ENCODE measurements at places on chromosomes 5 and 9.

- no peak for DNase-seq
Observed at GRCh38 chr9:137494104-137494544, 35.0 kb upstream of the NSMF start.

GRCh38 chr9:126113756-126114408, 212.7 kb upstream of the MVB12B start:
- DNase-seq = no peak

DNA sequence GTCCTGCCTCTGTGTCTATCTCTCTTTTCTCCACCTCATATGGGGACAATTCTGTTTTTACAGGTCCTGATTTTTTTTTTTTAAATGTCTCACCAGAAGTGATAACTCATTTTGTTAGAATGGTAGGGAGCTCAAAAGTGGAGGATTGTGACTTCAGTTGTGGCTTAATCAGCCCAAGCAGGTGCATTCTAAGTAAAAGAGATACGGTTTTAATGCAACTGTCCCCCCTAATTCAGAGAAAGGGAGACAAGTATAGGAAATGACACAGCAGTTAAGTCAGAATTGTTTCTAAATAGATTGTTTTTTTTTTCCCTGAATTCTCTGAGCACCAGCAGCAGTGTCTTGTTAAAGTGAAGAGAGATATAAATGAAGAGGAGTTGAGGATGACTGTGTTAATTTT, 24.5 kb downstream of the MAST4 start:
- no peak for DNase-seq

DNA sequence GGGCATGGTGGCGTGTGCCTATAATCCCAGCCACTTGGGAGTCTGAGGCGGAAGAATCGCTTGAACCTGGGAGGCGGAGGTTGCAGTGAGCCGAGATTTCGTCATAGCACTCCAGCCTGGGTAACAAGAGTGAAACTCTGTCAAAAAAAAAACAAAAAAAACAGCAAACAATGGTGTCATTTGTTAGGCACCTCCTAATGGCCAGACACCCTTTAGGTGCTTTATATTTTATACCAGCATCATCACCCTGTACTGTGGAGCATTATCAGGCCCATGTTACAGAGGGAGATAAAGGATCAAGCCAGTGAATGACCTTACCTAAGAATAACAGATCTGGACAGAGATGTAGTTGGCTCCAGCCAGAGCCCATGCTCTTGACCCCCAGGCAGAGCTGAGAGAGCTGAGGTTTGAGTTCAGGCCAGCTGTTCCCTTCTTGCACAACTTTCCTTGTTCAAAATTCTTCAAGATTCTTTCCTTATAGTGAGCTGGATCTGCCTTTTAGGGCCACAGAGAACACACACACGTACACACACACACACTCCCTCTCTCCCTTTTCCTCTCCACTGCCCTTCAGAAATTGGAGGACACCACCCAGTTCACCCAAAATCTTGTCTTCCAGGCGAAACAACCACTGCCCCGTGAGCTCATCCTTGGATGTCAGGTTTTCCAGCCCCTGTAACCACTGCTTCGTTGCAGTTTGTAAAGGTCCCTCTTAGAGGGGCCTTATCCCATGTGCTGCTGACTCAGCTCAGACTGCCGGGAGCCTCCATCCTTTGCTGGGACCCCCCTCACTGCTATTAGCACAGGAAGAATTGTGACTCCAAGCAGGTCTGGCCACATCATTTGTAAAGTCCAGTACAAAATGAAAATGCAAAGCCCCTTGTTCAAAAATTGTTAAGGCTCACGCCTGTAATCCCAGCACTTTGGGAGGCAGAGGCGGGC, 10.4 kb upstream of the PTGES start:
- DNase-seq = no peak

DNA sequence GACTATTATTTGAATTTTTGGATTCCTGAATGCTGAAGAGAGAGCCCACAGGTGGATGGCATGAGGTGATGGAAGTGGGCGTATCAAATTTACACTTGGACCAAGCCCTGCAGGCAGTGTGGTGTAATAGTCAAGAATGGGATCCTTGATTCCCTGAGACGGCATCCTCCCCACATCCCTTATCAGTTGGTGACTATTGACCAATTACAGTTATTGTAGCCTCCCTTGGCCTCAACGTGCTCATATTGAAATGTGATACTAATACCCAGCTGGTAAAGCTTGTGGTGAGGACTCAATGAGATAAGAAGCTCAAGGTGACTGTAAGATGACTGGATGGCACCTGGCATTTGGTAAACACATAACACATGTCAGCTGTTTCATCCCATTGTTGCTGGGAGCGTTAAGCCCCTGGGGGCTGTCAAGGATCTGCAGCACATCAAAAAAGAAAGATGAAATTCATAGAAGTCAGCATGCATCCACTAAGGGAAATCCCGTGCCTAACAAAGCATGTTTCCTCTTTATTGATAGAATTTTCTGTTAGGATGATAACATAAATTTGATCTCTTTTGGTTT, 65.6 kb upstream of the IRX2 start:
- no peak for DNase-seq

DNA sequence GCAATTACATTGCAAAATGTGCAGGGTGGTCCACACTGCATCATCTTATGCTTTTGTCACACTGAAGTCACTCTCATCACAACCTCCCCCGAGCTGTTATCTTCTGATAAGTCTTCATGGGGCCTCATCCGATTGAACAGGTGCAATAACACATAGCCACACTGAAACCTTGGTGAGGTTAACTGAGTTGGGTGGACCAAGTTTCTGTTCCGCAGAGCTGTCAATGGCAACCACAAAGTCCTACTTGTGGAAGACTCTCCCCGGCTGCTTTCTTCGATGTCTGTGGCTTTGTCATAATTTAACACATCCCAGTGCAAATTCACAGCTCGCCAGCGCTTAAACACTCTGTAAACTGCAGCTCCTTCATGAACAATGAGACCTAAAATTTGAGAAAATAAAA, 112.2 kb downstream of the MARCHF11 start:
- DNase-seq = no peak

- no peak for DNase-seq
Observed at GRCh38 chr5:175741556-175741955, 83.7 kb downstream of the HRH2 start.

- no peak for DNase-seq
Observed at GRCh38 chr9:87500491-87501270, 3.0 kb downstream of the DAPK1 start.

DNA sequence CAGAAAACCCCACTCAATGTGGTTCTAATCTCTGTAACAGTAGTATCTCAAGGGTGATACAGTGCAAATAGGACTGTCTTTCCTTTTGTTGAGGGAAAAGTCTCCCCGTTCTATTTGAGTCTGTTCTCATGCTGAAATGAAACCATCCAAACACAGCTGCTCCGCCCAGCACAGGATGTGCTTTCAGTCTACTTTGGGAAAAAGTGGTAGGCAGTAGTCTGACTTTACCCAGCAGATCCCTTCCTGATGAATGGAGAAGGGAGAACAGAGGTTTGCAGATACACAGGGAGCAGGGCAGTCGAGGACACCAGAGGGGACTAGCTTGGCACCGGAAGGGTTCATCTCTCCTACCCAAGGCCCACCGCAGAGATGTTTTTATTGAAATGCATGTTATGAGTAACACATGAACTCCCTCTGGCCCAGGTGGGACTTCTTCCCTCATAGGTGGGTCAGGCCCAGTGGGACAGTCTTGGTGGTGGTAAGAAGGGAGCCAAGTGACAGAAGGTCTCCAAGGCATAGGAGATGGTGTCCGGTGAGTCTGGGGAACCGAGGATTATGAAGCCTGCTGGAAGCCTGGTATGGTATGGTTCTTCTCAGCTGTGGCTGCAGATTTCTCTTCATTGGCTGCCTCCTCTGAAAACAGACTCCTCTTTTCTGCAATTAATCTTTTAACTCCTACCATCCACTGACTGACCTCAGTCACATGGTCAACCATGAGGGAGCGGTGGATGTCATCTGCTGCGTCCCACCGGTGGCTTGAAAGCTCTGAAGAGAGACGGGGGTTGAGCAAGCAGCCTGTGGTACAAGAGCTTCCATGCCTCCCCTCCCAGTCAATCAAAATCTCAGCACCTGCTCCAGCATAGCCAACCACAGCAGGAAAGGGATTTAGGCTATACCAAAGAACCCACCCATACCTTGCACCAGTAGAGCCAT, 3.0 kb downstream of the EIF4EBP3 start:
- no peak for DNase-seq

DNA sequence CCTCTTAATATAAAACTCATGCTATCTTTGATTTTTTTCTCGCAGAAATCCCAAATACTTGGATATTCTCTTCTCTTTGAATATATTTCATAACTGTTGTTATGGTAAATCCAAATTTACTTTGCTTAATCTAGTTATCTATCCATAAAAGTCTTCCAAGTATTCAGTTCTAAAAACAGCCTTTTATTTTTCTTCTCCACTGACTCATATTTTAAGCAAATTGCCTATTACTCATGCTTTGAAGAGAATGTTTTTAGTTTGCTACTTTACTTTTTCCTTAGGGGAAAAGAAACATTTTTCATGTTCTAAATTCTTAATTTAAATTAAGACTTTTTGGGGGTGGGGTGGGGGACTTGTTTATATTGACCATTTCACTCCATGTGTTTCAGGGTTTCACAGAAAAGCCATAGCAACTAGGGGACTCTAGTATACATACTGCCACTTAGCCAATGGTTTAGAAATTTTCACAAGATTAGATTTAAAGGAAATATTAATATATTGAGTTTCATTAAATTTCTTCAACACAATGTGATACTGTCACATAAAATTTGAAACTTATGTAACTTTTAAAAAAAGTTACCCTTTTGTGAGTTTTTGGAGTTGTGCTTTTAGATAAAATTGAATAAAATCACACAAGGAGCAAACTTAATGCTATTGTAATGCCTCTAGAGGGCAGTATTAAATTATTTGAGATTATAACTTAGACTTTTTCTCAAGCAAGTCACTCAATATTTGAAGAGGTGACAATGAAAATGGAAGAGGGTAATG, 545.8 kb upstream of the ARRDC3 start:
- DNase-seq = peak; percentile 14

- DNase-seq = no peak
Observed at GRCh38 chr9:95004411-95005277, 278.1 kb downstream of the AOPEP start.

GRCh38 chr9:98530275-98530674, 178.5 kb downstream of the GABBR2 start:
- DNase-seq = no peak

- no peak for DNase-seq
Observed at GRCh38 chr5:159059722-159060121, 40.0 kb downstream of the EBF1 start.
